ENCODE measurements at places on chromosomes 2 and 18.

- no peak for DNase-seq
Observed at GRCh38 chr2:50018921-50019320, 864.6 kb upstream of the FSHR start.

GRCh38 chr2:148578493-148578884, 66.1 kb upstream of the EPC2 start:
- DNase-seq, result no peak

GRCh38 chr2:139478165-139478914, 698.1 kb upstream of the NXPH2 start:
- DNase-seq, result no peak

- DNase-seq, result peak; percentile 92
Observed at GRCh38 chr2:28296904-28297303, 95.8 kb upstream of the FOSL2 start.

GRCh38 chr18:70148039-70148938, 57.2 kb downstream of the RTTN start:
- DNase-seq, result no peak
